ENCODE measurements at places on chromosomes 3 and 15.

DNA sequence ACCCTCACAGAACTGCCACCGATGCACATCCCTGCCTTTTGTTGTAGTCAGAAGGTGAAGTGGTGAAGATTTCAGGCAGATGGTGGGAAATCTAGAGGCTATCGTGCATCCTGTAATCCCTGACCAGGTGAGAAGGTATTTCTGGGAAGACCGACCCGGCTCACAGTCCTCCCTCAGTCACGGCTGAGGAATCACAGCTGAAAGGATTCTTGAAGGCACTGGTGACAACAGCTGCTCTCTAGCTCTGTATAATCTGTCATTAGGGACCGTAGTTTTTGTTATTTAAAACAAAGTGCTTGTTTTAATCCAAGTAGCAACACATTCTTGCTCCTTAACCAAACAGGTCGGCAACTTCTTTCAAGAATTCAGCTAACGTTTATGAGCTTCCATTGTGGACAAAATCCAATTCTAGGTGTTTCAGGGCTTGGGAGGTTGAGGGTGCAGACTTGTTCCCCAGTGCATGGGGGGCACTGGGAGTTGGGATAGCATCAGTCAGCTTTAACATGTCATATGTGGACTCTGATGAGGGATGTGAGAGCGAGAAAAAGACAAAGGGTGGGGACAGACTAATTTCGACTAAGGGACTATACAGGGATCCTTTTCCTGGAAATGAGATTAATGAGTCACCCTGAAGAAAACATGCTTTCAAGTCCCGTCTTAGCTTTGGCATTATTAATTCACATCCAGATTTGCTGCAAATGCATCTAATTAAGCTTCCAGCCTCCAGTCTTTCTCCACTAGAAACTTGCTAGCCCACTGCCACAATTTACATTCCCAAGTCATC, 141.0 kb upstream of the RASGRP1 start:
- DNase-seq: no peak

- peak; percentile 28 for DNase-seq
Measured at GRCh38 chr3:119294696-119295671, 801 bp downstream of the ARHGAP31 start.

GRCh38 chr3:188729422-188729821, 442.3 kb upstream of the TPRG1 start:
- DNase-seq: no peak

DNA sequence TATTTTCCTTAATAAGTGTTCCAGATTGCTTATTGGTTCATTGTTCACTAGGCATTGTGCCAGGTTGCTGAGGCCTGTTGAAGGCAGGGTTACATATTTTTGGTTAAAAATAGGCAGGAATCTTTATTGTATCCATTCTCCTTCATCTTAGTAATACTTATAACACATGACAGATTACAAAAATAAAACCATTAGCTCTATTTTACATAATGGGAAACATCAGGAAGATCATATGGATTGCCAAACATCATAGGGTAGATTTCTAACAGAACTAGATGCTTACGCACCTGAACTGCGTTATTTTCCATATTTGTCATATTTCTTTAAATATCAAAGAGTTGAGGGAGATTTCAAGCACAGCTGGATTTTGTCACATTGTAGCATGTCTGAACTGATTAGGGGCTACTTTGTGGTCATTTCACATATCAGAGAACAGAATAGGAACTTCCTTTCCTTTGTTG, 462.9 kb upstream of the SGO1 start:
- DNase-seq: no peak

DNA sequence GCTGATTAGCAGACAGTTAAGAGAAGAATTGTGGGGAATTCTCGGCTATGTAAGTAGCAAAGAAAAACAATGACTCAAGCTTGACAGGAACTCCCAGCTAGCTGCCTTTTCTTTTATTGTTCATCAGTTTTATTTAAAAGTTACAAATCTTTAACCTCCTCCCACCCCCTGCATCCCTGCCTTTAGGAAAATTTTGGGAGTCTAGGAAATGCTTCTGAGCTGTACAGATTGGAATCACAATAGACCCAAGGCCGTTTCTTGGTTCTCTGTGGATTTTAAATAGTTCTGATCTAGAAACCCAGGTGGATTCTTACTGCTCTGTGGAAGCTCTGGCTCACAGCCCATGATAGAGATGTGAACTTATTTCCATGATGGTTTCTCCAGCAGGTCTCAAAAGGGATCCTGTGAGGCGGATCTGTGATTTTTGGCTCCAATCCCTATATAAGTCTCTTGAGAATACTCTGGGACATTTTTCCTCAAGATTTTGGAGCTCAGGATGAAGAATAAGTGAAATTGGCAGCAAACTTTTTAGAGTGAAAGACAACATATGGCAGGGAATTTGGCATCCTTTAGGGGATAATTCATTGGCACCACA, 312.3 kb downstream of the EPHA3 start:
- DNase-seq: no peak
